Esophagus muscularis mucosa (tissue), 4 donors: ENCODE measurements at places on chromosomes 3 and 15. TPM values are rescaled to one million over a fixed set of nuclear protein-coding genes. Genes with fewer than 3 reads are reported as not detected.

DNA sequence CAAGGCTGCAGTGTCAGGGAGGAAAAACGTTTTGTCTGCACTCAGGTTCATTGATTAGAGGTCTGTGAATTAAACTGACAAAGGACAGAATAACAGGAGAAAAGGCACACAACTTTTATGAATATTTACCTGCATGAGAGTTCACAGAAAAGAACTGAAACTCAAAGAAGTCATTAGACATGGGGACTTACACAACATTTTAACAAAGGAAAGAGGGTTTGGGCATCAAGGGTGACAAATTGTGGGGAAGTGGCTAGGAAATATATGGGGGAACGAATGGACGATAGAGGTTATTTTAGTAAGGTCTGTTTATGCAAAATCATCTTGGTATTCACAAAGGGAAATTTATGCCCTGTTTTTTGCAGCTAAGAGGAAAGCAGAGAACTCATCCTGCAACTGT lies 65.6 kb upstream of the C15orf39 start:
- H3K27ac ChIP-seq: no peak overlapping the region
- no peaks in the 10 kb centered on the region for H3K36me3 ChIP-seq
- H3K27me3 ChIP-seq: no peaks in the 10 kb centered on the region
- H3K4me1 ChIP-seq: no peaks in the 10 kb centered on the region

- DNase-seq: no peak
- peaks cover 82% of the 10 kb centered on the region for H3K4me1 ChIP-seq
- H3K4me3 ChIP-seq: no peak overlapping the region
- no peaks in the 10 kb centered on the region for H3K27me3 ChIP-seq
Observed at GRCh38 chr15:67100801-67101581, 35.6 kb downstream of the SMAD3 start.

ECE2 gene
- total RNA-seq: 0.66 TPM

CYP1A2 gene
- not detected for total RNA-seq

DNA sequence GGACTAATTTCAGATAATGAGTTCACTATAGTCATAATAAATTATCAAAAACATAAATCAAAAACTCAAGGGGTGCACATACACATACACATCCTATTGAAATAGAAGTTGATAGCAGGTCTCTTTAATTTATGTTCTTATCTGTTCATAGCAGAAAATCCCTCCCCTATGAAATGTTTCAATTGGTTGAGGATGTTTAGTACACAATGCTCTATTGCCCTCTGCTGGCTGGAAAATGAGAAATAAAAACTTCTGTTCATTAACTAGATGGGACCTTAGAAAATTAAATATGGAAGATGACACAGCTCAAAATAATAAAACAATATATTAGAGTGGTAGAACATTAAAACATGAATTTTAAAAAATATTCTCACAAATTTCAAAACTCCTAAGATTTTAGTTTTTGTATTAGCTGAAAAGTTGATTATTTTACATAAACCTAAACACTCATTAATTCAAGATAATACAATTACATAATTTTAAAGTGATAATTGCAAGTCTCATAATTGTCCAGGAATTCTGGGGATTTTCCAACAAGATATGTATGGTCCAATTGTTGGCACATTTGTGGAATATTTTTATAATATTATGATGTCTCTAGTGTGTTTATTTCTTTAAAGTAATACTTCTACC lies 735.0 kb downstream of the ROBO1 start:
- no peak for DNase-seq
- H3K4me3 ChIP-seq: no peak overlapping the region
- H3K27me3 ChIP-seq: no peaks in the 10 kb centered on the region
- H3K36me3 ChIP-seq: no peaks in the 10 kb centered on the region
- no peaks in the 10 kb centered on the region for H3K4me1 ChIP-seq

DNA sequence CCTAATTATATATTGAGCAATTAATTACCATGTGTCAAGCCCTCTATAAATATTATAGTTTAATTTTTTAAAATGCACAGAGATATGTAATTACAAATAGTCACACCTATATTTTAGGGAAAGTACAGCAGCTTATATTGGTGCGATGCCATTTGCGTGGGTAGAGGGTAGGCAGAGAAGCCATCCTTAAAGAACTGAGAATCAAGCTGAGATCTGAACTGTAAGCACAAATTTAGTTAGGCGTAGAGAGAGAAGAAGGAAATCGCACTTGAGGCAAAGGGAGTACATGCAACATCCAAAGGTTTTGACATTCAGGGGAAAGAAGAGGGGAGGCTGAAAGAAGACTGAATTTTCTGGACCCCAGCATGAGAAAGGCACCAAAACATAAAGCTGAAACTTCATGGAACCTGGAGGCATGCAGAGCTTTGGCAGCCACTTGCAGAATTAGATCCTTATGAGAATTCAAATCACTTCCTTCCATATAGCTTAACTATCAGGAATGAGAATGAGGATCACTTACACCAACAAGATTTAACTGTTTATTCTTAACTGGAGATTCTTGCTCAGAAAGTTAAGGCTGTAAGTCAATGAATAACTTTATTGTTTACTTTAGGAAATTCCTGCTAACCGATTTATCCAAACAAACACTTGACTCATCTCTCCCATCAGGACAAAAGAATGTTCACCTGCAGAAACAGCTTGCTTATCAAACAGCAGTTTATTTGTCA lies 114.3 kb downstream of the TGFBR2 start:
- no peaks in the 10 kb centered on the region for H3K4me1 ChIP-seq
- no peak overlapping the region for H3K27ac ChIP-seq
- DNase-seq: no peak
- no peaks in the 10 kb centered on the region for H3K27me3 ChIP-seq
- H3K4me3 ChIP-seq: no peak overlapping the region

GRCh38 chr3:189324538-189325138 lies 152.9 kb downstream of the TPRG1 start:
- H3K4me1 ChIP-seq: peaks cover 10% of the 10 kb centered on the region
- DNase-seq: no peak
- H3K27ac ChIP-seq: peak overlapping the region; percentile 8
- no peaks in the 10 kb centered on the region for H3K36me3 ChIP-seq
- H3K4me3 ChIP-seq: no peak overlapping the region

THAP10 gene
- total RNA-seq: 1.3 TPM
